T47D (cell line): ENCODE measurements at places on chromosomes 11 and 22.

- no peak for DNase-seq
These were observed 16.0 kb upstream of the FEZ1 start for GRCh38 chr11:125512106-125512505.

DNA sequence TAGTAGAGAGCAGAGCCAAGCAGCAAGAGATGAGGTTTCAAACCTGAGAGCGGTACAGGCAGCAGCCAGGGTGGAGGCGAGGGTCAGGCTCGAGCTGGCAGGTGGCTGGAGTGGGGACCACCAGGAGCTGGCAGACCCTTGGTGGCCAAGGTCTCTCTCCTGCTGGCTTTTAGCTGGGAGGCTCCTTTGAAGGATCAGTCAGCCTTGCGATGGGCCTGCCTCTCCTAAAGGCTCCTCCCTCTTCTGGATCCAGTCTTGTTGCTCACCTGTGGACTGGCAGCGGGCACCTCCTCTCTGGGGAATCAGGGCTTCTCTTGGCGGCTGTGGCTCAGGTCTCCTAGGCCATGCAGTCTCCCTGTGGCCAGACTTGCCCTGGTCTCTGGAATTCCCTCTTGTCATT lies 24.8 kb downstream of the TPST2 start:
- DNase-seq, result peak; percentile 11

- DNase-seq, result no peak
These were observed 157.0 kb downstream of the BRD1 start for GRCh38 chr22:49670456-49671330.

GRCh38 chr11:114317787-114318137 lies 21.6 kb downstream of the NNMT start:
- DNase-seq, result peak; percentile 75

DNA sequence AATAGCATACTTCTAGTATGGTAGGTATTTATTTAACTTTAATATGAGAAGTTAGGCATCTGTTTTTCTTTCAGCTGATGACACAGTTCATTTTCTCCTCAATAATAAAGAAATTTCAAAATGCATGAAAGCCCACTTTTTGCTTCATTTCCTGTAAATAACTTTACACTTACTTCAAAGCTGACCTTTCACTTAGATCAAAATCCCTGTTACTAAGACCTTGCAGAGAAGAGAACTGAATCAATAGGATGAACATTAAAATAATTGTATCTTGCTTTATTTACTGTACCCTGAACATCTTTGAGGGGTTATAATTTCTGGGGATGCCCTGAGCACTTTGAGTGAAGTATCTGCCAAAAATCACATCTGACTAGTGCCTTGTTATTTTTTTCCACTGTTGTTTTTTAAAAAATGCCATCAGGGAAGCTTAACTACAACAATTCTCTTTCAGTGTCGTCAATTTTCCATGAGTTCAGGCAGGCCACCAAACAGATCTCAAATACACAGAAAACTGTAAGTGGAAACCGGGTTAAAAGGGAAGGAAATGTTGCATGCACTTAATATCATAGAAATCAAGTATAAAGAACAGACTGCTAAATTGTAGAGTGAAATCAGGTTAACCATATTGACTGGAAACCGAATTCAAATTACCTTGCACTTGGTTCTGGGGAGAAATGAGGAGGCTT lies 206.2 kb downstream of the MAML2 start:
- no peak for DNase-seq

DNA sequence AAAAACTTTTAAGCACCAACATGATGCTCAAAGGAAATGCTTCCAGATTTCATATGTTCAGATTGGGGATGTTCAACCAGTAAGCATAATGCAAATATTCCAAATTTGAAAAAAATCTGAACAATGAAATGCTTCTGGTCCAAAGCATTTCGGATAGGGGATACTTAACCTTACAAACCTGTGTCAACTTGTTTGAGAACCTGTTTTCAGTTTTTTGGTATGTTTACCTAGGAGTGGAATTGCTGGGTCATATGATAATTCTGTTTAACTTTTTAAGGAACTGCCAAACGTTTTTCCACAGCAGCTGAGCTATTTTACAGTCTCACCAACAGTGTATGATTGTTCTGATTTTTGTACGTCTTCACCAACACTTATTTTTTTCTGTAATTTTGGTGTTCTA lies 23.7 kb downstream of the FAR1 start:
- DNase-seq, result peak; percentile 72
